ENCODE measurements at places on chromosomes 12 and 14. TPM values are rescaled to one million over a fixed set of nuclear protein-coding genes. Genes with fewer than 3 reads are reported as not detected.

LRP1 gene
- polyA plus RNA-seq, result 60.9 TPM

CLEC4C gene
- polyA plus RNA-seq, result not detected

CRY1 gene
- polyA plus RNA-seq, result 27.8 TPM

ALX1 gene
- 31.2 TPM for polyA plus RNA-seq

CAPZA3 gene
- polyA plus RNA-seq, result 0.37 TPM

MGP gene
- polyA plus RNA-seq, result 40.5 TPM

EPYC gene
- not detected for polyA plus RNA-seq

SYNE3 gene
- polyA plus RNA-seq, result 2.1 TPM

KLHDC1 gene
- 5.3 TPM for polyA plus RNA-seq

UNC79 gene
- 1.4 TPM for polyA plus RNA-seq

SAMD4A gene
- 14.4 TPM for polyA plus RNA-seq

SMIM41 gene
- polyA plus RNA-seq, result 0.34 TPM

RFLNA gene
- 5.7 TPM for polyA plus RNA-seq

EEA1 gene
- polyA plus RNA-seq, result 15.0 TPM

- DNase-seq, result no peak
Observed at GRCh38 chr12:120540445-120540844, 6.3 kb downstream of the RNF10 start.

DNA sequence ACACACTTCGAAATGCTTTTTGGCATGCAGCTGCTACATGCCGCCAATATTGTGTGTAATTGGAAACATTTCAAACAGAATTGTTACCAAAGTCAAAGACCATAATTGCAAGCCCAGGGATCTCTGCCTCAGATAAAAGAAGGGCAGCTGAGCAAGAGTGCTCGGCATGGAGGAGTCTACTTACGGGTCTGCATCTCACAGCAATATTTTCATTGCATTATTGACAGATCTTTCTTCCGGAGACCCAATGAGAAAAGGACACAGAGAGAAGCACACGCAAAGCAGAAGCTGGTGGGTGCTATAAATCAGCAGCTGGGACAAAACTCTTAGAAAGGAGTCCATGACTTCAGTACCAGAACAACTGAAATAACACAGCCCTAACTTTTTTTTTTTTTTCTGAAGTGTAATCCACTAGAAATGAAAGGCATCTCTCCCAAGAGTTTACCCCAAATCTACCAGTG lies 4.9 kb downstream of the PRICKLE1 start:
- DNase-seq, result no peak

- peak; percentile 51 for DNase-seq
Observed at GRCh38 chr12:13000925-13001774, 1.1 kb upstream of the HEBP1 start.

DNA sequence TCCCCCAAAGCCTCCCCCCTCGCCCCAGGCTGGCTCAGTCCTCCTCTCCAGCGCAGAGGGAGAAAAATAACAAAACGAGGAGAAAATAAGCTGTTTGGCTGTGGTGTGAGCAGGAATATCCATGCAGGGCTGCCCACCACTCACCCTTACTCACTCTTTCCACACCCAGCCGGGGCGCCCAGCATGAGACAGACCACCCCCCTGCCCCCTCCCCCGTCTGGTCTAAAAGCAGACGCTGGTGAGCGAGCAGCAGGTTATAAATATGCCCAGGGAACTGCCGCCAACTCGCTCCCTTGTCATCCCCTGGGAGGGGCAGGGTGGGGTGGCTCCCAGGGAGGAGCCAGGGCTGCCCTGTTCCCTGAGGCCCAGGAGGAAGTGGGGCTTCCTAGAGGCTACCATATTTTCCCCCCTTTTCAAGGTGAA lies 7.4 kb downstream of the WNT1 start:
- DNase-seq, result no peak

GRCh38 chr12:110270125-110270962 lies 10.7 kb upstream of the ATP2A2 start:
- DNase-seq, result no peak

GRCh38 chr12:52819731-52820510 lies 6.0 kb upstream of the KRT4 start:
- no peak for DNase-seq

GRCh38 chr12:72219937-72220336 lies 52.2 kb upstream of the TRHDE start:
- DNase-seq, result no peak

DNA sequence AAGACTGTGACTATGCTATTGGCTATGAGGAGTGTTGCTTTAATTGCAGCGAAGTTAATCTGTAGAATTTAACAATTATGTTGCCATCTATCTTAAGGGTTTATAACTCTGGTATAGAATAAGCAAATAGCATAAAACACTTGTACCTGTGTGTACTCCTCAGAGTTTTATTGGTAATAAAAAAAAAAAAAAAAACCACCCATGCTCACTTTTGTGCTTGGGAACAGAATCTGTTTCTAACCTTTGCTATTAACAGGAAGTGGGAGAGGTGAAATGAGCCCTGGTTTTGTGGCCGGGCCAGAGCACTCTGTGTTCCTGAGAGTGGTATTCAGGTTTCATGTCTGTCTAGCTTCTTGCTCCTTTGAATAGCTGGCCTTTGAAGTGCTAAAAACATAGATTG lies 53.1 kb downstream of the PDE3A start:
- no peak for DNase-seq

GRCh38 chr12:104669089-104669721 lies 212.5 kb downstream of the CHST11 start:
- DNase-seq, result no peak

DNA sequence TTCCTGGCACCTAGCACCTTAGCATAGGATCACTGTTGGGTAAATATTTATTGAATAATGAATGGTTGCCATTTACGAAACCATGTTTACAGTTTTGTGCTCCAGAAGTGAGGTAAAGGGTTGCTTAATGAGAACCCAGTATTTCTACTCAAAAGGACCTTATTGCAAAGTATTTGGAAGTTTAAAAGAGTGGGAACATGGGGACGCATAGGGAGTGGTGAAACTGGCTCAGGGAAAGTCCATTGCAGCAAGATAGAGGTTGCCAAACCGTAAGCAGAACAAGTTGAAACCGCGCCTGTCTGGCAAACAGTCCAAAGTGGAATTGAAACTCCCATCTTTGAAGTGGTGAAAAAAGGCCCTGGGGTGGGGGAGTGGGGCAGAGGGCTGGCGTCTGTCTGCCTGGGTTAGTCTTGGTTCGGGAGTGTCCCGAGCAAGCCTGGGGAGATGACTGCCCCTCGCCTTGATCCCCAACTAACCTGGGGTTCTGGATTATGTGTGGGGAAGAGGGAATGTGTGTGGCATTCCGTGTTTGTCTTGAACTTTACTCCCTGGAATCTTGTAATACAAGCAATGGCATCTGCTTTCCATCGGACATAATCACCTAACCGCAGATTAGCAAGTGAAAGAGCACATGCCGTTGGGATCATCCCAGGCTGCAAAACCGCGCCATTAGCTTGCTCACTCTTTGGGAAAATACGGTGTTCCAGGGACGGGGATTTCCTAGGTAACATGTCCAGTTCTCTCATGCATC lies 7.2 kb downstream of the ALDH2 start:
- no peak for DNase-seq

GRCh38 chr12:27163048-27163715 lies 80.8 kb upstream of the C12orf71 start:
- DNase-seq, result no peak

GRCh38 chr12:97560786-97561618 lies 98.4 kb downstream of the RMST start:
- no peak for DNase-seq

- DNase-seq, result no peak
Observed at GRCh38 chr12:79174626-79175025, 310.1 kb downstream of the SYT1 start.

GRCh38 chr12:113240395-113240794 lies 19.1 kb downstream of the TPCN1 start:
- DNase-seq, result no peak

DNA sequence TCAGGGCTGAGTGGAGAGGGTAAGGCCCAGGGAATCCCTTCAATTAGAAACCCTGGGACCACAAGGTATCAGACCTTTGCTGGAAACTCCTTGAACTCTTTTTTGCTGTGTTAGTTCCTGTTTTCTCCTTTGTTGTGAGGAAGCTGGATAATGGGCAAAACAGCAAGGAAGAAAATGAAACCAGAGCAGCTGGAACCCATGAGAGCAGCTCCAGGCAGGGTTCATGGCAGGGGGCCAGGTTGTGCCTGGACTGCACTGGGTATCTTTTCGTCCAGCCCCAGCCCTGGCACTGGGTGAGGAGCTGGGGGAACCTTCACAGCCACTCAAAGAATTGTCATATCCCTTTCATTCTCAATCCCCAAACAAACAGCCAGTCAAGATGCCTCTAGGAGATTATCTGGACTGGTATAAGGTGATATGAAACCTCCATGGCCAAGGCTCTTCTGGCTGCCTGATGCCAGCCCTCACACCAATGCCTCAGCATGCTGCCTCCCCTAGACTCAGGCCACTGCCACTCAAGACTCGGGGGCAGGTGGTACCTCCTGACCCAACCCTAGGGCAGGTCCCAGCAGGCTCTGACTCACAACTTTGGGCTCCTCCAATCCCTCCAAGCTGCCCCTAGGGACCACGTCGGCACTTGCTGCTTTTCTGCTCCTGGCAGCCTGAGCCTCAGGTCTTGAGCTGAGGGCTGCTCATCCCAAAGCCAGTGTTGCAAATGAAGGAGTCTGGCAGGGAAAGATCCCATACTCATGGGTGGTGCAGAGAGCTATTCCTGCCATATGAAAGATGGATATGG lies 16.5 kb downstream of the FAM186B start:
- no peak for DNase-seq

- no peak for DNase-seq
Observed at GRCh38 chr14:67221248-67221981, 19.8 kb upstream of the PALS1 start.

DNA sequence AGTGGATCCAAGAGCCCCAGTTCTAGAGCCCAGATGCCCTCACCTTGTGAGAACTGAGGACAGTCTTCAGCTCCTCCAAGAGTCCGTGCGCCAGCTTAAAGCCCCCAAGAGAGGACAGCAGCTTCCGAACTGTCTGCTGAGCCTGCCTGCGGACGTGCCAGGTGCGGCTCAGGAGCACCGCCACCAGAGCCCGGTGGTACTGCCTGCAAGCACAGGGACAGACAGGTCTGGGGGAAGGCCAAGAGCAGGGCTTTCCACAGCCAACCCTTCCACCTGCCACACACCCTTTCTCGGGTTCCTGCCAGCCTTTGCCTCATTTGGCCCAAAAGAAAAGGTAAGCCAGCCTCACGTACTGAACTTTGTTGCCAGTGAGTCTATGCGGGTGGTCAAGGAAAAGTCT lies 30.2 kb downstream of the GCN1 start:
- DNase-seq, result no peak

DNA sequence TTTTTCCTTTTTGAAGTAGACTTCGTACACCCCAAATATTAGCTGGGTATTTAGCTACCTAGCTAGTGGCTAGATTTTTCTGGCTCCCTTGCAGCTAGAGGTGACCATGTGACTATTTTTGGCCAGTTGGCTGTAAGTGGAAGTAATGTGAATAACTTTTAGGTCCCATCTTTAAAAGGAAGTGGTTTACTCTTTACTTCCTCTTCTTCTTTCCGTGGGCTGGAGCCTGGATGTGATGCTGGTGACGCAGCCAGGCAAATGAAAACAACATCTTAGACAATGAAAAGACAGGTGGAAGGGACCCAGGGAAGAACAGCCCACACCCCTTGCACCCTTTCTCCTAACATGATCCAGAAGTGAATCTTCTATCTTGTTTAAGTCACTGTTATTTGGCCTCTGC lies 245.5 kb downstream of the ATP23 start:
- no peak for DNase-seq

GRCh38 chr12:45050751-45051571 lies at the start of gene DBX2:
Gene DBX2, minus strand, starts transcription at chr12:45051099. Its CDS starts 172 bp downstream, at chr12:45050927.
- no peak for DNase-seq

- no peak for DNase-seq
Observed at GRCh38 chr12:100437038-100437841, 36.4 kb upstream of the NR1H4 start.

DNA sequence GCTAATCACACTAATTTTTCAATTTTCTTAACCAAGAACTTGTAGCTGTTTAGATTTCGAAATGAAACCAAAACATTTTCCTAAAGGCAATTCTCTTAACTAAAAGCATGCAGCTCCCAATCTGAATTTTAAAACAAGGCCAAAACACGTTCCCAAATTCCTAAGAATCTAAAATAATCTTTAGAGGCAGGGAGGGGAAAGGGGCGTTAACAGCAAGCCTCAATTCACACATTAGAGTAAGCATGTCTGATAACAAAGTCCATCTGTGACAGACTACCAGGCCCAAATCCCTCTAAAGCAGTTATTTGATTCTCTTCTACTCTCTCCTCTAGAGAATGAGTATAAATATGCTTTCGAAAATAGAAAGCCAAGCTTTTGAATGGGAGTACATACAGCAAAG lies 754 bp downstream of the ATG14 start:
- DNase-seq, result no peak

- DNase-seq, result no peak
Observed at GRCh38 chr12:12195516-12195915, 71.3 kb downstream of the LRP6 start.
